Activated T-cell treated with anti-CD3 and anti-CD28 coated beads for 48 hours (primary cell): ENCODE measurements at places on chromosomes 16 and 17.

DNA sequence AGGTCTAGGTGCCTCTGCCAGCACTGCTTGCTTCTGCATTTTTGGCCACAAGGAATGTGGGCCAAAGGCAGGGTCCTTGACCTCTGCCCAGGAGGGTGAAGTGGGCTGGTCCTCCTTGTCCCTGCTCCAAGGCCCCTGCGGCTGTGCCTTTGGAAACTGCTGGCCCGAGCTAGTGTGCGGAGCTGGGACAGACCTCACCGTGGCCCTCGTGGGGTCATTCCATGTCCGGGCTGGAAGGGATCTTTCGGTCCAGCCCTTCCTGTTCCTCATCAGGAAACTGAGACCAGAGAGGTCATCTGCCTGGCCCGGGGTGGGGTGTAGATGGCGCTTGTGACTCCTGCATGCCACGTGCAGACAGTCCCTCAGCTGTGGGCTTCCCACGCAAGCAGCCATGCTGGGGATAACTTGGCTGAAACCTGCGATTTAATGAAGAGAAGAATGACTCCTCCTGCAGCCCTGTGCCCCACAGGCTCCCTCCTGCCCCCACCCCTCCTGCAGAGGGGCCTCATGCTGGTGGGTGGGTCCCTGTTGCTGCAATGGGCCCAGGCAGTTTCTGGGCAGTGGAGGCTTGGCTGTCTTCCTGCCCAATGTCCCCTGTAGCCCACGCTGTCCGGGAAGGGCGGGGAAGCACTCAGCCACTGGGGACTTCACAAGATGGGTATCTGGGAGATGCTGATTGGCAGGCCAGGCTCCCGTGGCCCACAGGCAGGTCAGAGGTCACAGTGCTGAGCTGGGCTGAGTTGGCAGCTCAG lies 245.2 kb downstream of the SEC14L1 start:
- DNase-seq: no peak

GRCh38 chr16:77767211-77767610 lies 21.2 kb upstream of the VAT1L start:
- DNase-seq: no peak

GRCh38 chr16:31441956-31442355 lies 633 bp downstream of the ZNF843 start:
- DNase-seq: no peak

GRCh38 chr17:5241861-5242671 lies 7.4 kb upstream of the SCIMP start:
- no peak for DNase-seq

DNA sequence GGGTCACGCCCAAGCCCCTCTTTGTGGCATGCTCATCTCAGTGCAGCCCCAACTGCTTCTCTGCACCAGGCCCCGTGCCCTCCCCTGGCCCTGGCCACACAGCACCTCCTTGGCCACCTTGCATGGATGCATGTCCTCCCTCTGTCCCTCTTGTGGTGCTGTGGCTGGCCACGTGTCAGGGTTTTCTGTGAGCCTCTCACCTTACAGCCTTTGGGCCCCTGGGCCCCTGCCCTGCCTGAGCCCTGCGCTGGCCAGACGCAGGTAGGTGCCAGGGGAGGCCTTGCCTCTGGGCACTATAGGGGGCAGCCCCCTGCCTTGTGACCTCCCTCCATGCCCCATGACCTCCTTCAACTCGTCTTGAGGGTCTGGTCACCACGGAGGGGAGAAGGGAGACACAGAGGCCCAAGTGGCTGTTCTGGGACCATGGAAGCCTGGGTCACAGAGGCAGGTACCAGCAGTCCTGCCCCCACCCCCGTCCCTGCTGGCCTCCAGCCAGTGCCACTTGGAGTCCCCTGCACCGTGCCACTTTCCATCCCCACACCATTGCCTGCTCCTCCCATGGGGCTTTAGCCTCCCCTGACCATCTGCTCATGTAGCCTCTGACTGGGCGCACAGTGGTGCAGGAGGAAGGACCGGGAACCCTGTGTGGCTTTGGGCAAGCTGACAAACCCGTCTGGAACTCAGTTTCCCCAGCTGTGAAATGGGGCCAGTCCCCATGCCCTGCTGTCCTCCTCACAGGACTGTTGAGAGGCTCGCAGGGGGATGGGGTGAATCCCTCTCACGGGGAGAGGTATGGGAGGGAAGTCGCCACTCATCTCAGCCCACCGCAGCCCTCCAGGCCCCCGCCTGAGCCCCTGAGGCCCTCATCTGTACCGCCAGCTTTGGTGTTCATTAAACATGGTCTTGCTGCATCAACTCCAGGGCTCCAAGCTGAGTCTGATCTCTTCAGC lies 11.5 kb upstream of the ATP6V0C start:
- DNase-seq: no peak

DNA sequence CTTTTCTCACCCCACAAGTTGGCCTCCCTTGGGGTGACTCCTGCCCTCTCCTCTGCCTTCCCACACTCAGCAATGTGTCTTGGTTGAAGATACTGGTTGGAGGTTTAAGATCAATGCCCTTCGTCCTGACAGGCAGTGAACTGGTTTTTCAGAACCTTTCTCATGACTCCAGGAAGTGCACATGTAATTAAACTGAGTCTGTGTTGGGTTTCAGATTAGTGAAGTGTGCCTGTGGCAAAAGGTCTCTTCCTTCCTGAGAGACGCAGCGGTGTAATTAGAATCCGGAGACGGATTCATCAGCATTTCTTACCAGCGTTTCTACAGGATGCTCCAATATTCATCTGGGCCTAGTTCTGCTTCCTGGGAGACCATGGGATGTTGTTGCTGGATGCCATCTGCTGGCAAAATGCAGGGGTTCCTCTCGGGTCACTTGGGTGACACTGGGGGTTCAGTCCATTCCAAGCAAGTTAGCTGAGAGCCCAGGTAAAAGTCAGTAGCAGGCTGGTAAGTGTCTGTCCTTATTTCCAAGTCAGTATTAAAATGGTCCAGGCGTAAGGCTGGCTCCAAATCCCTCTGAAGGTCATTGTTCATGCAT lies 233.3 kb downstream of the XYLT1 start:
- DNase-seq: no peak

GRCh38 chr17:42065201-42065600 lies 14.8 kb upstream of the C17orf113 start:
- no peak for DNase-seq

DNA sequence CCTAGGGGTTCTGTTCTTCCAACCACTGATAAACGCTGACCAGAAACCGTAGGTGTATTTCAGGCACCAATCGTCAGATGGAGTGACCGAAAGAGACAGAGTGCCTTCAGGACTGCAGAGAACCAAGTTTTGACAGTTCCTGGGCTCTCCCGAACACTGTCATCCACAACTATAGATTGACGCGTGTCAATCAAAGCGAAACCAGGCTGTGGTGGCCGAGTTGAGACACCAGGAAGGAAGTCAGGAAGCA lies 11.9 kb upstream of the AURKB start:
- DNase-seq: no peak

GRCh38 chr17:75908201-75908600 lies 3.5 kb upstream of the MRPL38 start:
- DNase-seq: no peak

- no peak for DNase-seq
Measured at GRCh38 chr17:77619851-77620250, 338.7 kb upstream of the TNRC6C start.

DNA sequence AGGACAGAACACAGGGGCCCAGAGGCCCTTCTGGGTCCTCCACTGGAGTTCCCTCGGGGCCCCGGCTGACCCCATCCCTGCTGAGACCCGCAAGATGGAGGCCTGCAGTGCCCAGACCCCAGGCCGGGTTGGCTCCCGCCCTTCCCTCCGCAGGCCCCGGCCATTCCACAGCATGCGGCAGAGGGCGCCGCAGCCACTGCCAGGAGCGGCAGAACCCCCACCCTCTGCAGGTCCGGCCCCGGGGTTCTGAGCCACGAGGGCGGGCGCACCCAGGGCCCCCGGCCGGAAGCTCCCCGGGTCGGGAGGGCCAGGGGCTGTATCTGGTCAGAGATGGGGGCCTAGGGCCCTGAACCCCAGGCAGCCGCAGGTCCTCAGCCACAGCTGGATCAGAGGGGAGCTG lies 2.4 kb upstream of the PERCC1 start:
- peak; percentile 57 for DNase-seq

GRCh38 chr17:36687736-36688135 lies 86.4 kb downstream of the MRM1 start:
- no peak for DNase-seq

DNA sequence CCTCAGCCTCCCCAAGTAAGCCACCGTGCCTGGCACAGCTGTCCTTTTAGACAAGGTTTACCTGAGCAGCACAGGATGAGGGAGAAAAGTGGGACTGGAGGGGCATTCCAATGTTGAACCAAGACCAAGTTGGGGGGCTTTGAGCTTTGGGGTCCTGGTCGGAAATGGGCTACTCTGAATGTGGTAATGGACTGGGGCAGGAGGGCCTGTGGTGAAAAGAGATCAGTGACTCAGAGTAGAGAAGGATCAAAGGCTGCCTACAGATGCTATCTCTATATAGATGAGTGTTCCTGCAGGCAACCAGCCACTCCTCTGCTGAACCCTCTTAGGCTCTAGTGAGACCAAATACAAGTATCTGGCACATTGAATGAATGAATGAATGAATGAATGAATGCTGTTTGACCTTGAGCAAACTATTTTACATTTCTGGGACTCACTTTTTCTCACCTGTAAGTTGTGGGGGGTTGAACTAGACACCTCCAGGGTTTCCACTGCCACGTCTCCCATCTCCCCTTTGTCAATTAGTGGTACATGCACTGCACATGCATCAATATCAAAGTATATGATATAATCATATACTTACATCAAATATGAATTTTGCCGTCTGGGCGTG lies 26.3 kb upstream of the ETV4 start:
- DNase-seq: no peak

DNA sequence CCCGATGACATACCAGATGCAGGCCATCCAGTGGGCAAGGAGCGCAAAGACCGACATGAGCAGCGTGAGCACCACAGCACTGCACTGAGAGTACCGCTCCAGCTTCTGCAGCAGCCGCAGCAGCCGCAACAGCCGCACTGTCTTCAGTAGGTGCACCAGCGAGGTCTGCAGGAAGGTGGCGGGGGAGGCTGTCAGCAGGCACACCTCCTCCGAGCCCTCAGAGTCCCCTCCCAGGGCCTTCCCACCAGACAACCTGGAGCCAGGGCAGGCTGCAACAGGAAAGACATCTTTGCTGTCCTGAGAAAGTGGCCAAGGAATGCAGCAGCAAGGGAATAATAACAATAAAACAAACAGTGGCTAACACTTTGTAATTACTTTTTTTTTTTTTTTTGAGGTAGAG lies 9.1 kb downstream of the KCNH4 start:
- DNase-seq: no peak

DNA sequence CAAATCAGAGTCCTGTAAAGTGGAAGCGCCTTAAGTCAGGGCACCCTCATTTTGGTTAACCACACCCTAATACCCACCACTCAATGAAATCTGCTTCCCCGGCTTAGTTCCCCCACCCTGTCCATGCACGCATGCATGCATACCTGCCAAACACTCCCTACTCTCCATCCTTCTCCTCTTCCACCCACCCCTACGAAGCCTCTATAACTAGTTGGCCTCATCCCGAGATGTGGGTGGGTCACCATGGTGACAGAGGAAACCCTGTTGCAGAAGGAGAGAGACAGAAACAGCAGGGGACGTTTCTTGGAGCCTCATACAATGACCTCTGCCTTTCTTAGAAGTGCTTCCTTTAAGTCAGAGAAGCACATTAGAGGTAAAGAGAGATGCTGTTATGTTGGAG lies 46.8 kb upstream of the DNAH9 start:
- DNase-seq: no peak

- no peak for DNase-seq
Measured at GRCh38 chr17:17985555-17985954, 12.9 kb downstream of the DRC3 start.

DNA sequence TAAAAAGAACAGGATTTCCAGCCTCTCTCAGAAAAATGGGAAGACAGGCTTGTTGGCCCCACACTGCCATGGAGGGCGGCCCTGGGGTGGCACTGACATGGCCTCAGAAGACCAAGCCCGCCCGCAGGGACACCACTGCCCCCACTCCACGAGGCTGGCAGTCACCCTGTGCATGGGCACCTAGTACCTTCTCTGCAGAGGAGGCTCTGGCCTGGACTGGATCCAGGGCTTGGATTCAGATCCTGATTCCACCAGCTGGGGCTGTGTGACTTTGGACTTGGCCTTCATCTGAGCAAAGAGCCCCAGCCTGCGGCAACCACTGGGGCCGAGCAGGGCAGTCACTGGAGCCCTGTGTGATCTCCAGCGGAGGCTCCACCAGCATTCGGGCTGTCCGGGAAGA lies 16.8 kb upstream of the FASN start:
- DNase-seq: no peak

DNA sequence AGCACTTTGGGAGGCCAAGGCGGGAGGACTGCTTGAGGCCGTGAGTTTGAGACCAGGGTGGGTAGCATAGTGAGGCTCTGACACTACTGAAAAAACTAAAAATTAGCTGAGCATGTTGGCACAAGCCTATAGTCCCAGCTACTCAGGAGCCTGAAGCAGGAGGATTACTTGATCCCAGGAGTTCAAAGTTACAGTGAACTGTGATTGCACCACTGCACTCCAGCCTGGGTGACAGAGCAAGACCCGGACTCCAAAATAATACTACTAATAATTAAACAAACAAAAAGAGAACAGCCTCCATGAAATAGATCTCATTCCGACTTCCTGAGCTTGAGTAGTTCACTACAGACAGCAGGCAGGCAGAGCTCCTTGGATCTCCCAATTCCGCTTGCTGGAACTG lies 2.7 kb upstream of the RBBP6 start:
- no peak for DNase-seq

DNA sequence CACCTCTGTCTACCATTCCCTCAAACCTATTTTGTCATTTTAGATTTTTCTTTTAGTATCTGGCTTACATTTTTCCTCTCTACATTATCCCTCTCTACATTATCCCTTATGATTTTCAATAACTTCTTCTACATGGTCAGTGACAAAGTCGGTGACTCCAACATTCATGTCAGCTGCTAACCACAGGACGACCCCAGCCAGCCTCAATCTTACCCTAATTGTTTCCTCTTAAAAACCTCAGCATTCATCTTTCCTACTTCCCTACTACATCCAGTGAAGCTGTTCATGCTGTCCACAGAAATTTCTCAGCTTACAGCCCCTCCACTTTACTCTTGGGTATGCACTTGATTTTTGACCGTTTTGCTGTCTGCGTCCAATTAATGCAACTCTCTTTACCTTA lies 8.3 kb downstream of the MYH10 start:
- DNase-seq: no peak
